ENCODE measurements at places on chromosomes 2 and 18. TPM values are rescaled to one million over a fixed set of nuclear protein-coding genes. Genes with fewer than 3 reads are reported as not detected.

- H3K4me3 ChIP-seq: no peak overlapping the region
- no peak for DNase-seq
- no peaks in the 10 kb centered on the region for H3K27me3 ChIP-seq
- H3K36me3 ChIP-seq: no peaks in the 10 kb centered on the region
Measured at GRCh38 chr2:209121691-209122090, 302.2 kb upstream of the MAP2 start.

DNA sequence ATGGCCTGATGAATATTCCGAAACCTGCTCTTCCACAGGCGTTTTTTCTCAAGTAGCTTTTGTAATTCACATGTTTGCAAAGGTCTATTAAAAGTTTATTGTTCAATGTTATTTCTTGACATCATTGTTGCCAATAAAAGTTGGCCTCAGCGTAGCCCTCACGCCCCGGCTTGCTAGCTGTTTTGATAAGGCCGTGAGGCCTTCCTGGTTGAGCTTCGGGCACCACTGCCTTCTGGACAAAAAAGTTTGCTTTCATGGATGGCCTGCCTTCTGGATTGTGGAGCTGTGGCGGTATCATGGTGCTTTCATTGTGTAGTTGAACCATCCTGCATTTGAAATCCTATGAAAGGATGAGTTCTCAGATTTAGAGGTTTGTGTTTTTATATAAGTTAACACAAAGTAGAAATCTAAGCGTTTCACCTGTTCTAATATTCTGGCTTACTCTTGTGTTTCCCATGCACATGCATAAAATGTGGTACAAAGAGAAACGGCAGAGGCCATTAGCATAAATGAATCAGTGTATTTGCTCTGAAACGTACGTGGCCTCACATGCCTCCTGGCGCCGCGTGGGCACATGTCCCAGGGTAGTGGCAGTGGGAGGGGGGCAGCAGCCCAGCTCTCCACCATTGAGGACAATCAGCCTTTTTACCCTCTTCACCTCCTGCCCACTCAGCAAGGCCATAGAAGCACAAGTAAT lies 134.5 kb downstream of the NCK2 start:
- H3K27ac ChIP-seq: peak overlapping the region; percentile 65
- peaks cover 67% of the 10 kb centered on the region for H3K36me3 ChIP-seq
- peaks cover 54% of the 10 kb centered on the region for H3K4me1 ChIP-seq
- peak overlapping the region; percentile 13 for H3K4me3 ChIP-seq
- no peak for DNase-seq

DNA sequence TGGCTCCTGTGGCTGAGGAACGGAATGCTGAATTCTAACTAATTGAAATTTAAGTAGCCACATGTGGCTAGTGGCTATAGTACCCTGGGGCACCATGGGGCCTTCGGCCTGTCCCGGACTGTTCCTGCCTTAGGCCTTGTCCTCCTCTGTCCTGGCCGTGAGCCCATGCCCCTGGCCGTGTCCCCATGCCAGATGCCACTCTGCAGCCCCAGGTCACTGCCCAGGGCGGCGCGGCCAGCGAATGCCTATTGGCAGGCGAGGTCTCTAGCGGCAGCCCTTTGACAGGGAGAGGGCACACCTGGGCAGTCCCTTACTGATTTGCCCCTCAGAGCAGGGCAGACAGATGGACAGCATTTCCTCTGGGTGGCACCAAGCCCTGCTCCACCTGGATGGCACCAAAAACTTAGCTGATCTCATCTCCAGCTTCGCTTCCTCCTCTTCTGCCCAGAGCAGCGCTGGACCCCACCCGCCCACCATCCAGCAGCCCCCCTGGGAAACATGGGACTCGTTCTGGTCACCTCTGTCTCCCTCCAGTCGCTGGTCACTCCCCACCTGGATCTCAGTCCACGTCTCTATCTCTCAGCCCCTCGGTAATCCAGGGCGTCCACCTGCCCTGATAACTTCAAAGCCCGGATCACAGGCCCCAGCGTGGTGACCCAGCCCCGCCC lies 1.1 kb upstream of the DGKD start:
- H3K4me3 ChIP-seq: no peak overlapping the region
- peaks cover 42% of the 10 kb centered on the region for H3K4me1 ChIP-seq

DNA sequence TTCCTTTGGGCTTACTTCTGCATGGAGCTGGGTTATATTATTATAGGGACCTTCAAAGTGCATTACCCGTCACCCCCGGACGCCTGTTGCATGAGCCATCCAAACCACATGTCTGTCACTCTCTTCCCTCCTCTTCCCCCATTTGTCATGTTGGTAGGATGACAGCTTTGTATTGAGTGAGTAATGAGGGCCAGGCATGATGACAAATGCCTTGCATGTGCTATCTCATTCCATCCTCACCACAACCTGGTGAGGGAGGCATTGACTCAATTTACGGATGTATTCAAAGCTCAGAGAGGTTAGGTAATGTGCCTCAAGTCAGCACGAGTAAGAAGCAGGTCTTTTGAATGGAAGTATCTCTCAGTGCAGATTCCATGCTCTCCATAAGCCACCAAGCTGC lies 510.5 kb upstream of the TNP1 start:
- no peak for DNase-seq
- H3K36me3 ChIP-seq: no peaks in the 10 kb centered on the region
- H3K27me3 ChIP-seq: no peaks in the 10 kb centered on the region
- no peak overlapping the region for H3K4me3 ChIP-seq
- H3K27ac ChIP-seq: no peak overlapping the region
- H3K4me1 ChIP-seq: no peaks in the 10 kb centered on the region

DNA sequence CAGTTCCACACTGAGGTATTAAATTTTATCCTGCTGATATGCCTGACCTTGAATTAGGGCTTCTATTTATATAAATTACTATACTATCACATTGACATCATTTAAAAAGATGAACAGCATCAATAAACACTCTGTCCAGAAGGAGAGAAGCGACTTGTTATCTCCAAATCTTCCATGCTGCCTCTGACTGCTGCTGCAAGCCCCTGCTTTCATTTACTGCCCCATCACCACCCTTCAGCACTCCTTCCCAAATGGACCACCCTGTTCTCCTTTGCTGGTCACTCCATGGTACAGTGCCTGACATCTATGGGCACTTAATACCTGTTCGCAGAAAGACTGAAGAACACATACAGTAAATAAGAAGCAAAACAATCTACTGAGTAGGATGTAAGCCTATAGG lies 48.1 kb downstream of the KLF7 start:
- H3K27ac ChIP-seq: no peak overlapping the region
- no peaks in the 10 kb centered on the region for H3K4me1 ChIP-seq
- no peak overlapping the region for H3K4me3 ChIP-seq
- peaks cover 5% of the 10 kb centered on the region for H3K36me3 ChIP-seq

DNA sequence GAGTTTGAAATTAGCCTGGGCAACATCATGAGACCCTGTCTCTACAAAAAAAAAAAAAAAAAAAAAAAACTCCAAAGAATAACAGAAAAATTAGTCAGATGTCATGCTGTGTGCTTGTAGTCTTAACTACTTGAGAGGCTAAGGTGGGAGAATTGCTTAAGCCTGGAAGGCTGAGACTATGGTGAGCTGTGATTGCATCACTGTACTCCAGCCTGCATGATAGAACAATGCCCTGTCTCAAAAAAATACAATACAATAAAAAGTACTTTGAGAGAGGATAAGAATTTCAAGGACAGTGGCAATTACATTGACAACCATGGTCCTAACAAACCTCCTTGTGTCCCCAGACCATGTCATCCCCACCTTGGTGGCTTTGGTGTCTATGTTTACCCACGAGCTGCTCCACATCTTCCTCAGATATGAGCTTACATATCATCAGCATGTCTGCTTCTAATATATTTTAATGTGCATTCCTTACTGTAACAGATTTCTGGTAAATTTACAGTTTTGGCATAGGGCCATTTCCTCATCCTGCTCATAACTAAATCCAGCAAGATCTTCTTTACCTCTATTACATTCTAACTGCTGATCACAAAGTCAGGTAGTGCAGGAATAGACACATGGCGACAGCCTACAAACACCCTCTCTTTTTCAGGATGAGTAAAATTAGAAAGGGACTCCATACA lies 437.7 kb upstream of the HNRNPA3 start:
- no peaks in the 10 kb centered on the region for H3K27me3 ChIP-seq
- no peaks in the 10 kb centered on the region for H3K36me3 ChIP-seq
- H3K4me3 ChIP-seq: no peak overlapping the region
- no peaks in the 10 kb centered on the region for H3K4me1 ChIP-seq
- no peak for DNase-seq

DNA sequence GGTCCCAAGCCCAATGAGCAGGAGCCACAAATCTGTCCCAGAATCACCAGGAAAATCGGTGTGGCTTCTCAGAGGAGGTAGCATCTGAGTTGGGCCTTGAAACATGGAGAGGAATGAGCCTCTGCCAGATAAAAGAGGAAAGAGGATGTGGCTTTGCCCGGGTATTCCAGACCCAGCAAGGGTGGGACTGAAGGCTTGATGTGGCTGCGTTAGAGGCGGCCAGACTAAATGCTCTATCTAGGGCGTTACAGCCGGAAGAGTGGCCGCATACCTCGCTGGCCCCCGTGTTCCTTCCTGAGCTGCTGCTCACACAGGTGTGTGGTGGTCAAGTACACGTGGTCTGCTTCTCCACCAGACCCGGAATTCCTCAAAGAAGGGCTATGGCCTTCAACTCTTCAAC lies 33.9 kb upstream of the POMC start:
- no peaks in the 10 kb centered on the region for H3K36me3 ChIP-seq
- H3K4me1 ChIP-seq: no peaks in the 10 kb centered on the region
- DNase-seq: no peak
- H3K4me3 ChIP-seq: no peak overlapping the region
- H3K27me3 ChIP-seq: no peaks in the 10 kb centered on the region
- H3K27ac ChIP-seq: no peak overlapping the region

DNA sequence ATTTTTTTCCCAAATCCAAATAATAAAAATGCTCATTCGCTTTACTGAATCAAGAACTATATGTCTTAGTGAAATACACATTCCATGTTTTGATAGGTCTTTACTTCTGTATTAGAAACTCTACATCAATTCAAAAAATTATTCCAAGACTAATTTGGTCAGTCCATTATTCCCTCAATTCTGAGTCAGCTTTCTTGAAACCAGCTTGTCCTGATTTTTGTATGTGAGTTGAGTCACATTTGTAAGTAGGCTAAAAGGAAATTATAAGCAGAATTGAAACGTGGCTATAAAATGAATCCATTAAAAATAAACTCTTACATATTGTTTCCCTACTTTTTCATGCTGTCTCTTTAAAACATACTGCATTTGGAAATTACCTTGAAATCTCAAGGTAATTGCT lies 113.0 kb downstream of the DNER start:
- H3K4me3 ChIP-seq: no peak overlapping the region
- no peak overlapping the region for H3K27ac ChIP-seq
- H3K36me3 ChIP-seq: no peaks in the 10 kb centered on the region

DNA sequence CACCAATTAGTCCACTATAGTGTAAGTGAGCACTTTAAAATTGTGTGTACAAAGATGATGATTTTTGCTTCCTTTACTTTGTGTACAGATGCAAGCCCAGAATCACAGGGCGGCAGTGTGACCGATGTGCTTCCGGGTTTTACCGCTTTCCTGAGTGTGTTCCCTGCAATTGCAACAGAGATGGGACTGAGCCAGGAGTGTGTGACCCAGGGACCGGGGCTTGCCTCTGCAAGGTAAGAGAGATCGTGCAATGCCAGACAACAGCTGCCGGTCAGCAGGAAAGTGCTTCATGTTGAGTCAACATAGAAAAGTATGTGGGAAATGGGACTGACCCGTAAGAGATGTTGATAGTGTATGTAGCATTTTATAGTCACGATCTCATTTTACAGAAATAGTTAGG lies 156.8 kb upstream of the TTC39C start:
- H3K4me3 ChIP-seq: no peak overlapping the region
- no peaks in the 10 kb centered on the region for H3K27me3 ChIP-seq
- DNase-seq: no peak

- no peak overlapping the region for H3K4me3 ChIP-seq
- no peaks in the 10 kb centered on the region for H3K27me3 ChIP-seq
- H3K36me3 ChIP-seq: peaks cover 3% of the 10 kb centered on the region
- H3K4me1 ChIP-seq: no peaks in the 10 kb centered on the region
- DNase-seq: no peak
Measured at GRCh38 chr2:148253685-148254084, 232.8 kb downstream of the MBD5 start.

DNA sequence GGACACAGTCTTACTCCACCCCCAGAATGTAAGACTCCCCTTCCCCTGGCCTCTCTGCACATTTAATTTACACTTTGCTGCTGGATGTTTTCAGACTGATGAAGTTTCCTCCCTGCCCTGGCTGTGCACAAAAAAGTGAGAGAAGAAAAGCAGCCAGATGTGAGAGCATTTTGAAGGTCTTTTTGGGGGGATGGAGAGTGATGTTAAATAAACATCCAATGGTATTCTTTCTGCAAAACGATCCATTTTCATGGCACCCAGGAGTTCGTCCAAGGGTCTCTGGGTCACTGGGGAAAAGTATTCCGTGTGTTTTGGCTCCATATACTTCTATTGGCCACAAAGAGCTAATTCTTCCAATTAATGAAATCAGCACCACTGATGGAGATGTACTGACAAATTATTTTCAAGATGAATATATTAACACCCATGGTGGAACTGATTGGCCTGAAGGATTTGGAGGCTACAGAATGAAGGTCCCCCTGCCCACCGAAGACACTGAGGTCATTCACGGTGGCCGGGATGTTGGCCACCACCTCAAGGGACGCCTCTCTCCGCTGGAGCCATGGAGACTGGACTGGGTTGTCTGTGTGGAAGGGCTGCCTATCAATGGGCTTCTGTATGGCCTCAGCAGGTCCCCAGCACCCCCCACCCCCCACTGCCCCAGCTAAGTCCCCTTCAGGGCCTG lies 107.6 kb upstream of the PKDCC start:
- DNase-seq: no peak

DNA sequence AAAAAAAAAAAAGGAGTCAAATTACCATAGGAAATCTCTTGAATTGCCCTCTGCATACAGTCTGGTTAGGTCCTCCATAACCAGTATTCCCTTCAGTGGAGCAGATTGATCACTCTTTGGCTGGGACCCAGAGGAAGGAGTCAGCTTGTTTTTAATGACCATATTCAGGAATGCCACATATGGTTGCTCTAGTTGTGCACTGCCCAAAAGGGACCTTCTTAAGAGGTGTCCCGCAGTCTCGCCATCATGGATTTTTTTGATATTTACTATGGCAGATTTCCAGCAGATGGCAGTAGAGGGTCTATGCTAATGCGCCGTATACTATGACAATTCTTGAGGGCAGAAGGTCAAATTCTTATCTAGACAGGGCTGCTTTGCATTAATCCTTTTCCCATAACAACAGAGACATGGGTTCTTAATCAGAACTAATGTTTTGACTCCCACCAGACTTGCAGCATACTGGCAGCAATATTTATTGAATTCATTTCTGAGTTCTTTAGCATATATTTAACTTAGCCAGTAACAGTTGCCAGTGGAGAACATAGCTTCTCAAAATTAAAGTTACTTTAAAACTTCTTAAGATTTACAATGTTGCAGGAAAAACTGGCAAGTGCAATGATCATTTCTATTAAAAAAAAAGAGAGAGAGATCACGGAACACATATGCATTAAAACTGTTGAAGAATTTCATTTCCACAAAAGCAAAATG lies 31.8 kb upstream of the INPP4A start:
- peak; percentile 78 for DNase-seq
- H3K4me1 ChIP-seq: peaks cover 3% of the 10 kb centered on the region
- H3K4me3 ChIP-seq: no peak overlapping the region
- peaks cover 1% of the 10 kb centered on the region for H3K27me3 ChIP-seq
- no peaks in the 10 kb centered on the region for H3K36me3 ChIP-seq
- no peak overlapping the region for H3K27ac ChIP-seq

WDR54 gene
- total RNA-seq: 18.4 TPM

C2orf69 gene
- 17.2 TPM for total RNA-seq

MGAT5 gene
- 68.8 TPM for total RNA-seq

SUCLG1 gene
- total RNA-seq: 47.4 TPM

RNU2-63P gene
- total RNA-seq: 15.4 TPM

TBC1D8 gene
- total RNA-seq: 1.0 TPM

MALL gene
- total RNA-seq: 0.27 TPM

TYW5 gene
- total RNA-seq: 14.1 TPM

ITGB6 gene
- not detected for total RNA-seq

LRRTM4 gene
- total RNA-seq: not detected

ALK gene
- not detected for total RNA-seq

CABLES1 gene
- total RNA-seq: 5.4 TPM
